ENCODE measurements at places on chromosomes 12 and 14.
A peak's percentile ranks its signal among the peaks of the same experiment; 100 is the strongest.

- DNase-seq = no peak
Measured at GRCh38 chr12:45803111-45803510, 73.6 kb downstream of the ARID2 start.

DNA sequence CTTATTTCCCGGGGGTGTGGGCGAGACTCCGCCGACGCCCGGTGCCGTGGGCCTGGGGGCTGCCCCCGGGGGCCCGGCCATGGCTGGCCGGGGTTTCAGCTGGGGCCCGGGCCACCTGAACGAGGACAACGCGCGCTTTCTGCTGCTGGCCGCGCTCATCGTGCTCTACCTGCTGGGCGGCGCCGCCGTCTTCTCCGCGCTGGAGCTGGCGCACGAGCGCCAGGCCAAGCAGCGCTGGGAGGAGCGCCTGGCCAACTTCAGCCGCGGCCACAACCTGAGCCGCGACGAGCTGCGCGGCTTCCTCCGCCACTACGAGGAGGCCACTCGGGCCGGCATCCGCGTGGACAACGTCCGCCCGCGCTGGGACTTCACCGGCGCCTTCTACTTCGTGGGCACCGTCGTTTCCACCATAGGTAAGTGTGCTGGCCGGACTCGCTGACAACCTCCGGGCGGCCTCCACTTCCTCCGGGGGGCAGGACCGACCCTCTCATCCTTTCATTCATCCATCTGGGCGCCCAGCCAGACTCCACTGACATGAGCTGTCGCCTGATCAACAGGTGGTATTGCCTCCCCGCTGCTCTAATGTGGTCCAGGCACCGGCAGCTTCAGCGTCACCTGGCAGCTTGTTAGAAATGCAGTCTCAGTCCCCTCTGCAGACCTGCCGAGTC, 467 bp downstream of the KCNK13 start:
- peak; percentile 55 for DNase-seq

DNA sequence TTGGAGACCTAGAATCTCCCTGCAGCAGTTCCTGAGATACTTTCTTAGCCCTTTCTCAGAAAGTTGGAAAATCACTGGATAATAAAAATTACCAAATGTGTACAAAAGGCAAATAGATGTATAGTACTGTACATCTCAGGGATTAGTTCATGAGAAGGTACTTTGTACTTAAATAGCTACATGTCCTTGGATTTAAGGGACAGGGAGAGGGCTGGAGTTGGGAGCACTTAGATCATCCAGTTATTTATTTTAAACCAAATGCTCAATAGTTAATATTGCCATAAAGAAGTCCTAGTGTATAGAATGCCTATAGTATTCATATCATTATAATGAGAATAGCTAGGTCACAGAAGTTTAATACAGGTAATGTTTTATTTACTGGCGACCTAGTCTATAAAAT, 13.4 kb downstream of the CDKN3 start:
- no peak for DNase-seq

DNA sequence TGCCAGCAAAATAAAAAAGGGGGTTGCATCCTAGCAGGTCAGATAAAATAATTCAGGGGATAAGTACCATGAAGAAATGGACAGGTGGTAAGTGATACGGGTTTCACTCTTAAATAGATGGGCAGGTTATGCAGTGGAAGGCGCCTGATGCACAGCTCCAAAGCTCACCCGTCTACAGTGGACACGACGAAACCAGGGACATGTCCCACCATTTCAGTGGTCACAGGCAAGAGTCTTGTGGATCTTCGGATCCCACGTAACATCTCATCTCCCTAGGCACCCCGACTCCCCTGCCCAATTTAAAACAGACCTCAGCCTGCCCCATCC, 60.5 kb downstream of the DDX51 start:
- no peak for DNase-seq

GRCh38 chr12:6772331-6772695, at the start of gene LAG3:
Gene LAG3 (plus strand): TSS chr12:6772520. CDS start chr12:6772853, 333 bp downstream.
- no peak for DNase-seq

DNA sequence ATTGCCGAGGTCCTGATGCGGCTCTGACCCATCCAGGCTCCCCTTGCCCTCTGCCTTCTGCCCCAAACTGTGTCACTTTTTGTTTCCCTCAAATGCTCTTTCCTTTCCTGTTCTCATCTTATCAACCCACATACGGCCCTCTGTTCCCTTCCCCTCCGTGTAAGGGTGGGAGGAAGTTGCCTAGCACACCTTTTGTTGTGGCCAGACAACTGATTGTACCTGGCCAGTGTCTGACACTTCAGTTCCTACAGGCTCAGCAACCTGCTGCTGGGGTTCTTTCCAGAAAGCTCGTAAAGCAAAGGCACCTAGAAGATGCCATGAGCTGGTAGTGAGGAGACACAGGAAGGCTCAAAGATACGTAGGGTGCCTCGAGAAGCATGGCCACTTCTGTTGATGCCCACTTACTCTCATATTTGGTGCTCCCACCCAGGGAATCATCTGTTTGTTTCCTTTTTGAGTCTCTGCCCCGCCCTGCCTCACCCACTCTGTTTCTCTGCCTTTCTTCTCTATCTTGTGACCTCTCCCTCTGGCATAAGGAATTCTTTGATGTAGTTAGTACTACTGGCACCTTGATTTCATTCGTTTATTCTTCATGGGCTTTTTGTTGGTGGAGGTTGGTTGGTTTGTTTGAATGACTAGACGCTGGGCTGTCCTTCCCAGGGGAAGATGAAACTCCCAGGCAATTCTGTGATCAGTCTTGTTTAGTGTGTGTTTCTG, 152.4 kb upstream of the FKBP4 start:
- no peak for DNase-seq

DNA sequence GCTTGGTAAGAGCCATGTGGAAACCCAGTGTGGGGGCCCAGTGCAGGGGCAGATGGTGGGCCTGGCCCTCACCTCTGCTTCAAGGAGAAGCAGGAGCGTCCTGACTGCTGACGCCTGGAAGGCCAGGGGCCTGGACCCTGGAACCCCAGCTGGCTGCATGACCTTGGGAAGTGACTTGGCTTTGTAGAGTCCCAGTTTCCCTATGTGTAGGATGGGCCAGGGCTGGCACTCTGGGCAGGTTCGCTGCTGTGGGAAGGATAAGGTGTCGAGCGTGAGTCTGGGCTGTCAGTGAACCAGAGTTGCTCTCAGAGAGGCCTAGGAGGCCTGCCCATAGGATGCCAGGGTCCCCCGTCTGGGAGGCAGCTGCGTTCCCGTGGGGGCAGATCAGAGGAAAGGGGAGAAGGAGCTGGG, 43.2 kb downstream of the TRAFD1 start:
- DNase-seq = no peak

DNA sequence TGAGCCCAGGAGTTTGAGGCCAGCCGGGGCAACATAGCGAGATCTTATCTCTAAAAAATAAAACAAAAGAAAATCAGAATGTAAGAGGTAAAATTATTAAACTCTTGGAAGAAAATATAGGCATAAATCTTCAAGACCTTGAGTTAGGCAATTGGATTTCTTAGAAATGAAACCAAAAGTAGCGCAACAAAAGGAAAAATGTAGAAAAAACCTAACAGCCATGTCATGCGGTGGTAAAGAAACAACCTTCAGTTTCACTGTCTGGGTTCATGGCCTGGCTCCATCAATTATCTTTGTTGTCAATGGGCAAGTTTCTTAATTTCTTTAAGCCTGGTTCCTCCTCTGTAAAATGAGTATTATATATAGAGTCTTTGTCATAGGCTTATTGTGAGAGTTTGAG, 5.6 kb upstream of the GCH1 start:
- no peak for DNase-seq

- no peak for DNase-seq
Measured at GRCh38 chr12:43585676-43586075, 33.7 kb upstream of the ADAMTS20 start.

GRCh38 chr12:122860040-122860853, 25.0 kb downstream of the HIP1R start:
- peak; percentile 87 for DNase-seq

DNA sequence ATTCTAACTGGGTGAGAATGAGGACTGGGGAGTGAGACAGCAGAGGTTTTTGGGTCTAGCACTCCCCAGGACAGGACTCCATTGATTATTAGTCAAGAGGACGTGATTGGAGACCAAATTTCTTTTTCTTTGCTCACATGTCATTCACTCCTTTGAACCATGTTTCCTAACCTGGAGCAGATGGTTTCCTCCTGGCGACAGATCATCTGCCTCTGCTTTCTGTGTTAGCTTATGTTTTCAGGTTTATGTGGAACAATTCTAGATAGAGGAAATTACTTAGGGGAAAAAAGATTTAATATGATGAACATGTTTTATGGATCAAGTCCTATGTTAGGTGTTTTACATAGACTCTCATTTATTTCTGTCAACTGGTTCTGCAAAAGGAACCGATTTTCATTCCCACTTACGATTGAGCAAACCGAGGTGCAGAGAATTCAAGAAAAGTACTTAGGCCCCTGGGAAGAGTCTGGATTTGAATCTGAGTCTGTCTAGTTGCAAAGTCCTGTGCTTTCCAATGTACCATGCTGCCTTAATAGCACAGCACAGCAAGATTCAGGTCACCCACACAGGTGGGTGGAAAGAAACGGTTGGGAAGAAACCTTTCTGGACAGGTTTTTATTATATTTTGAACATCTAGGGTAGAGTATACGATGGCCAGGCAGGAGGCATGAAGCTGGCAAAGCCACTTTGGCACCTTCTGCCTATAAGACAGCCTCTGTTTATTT, 30.8 kb downstream of the SMOC1 start:
- no peak for DNase-seq

DNA sequence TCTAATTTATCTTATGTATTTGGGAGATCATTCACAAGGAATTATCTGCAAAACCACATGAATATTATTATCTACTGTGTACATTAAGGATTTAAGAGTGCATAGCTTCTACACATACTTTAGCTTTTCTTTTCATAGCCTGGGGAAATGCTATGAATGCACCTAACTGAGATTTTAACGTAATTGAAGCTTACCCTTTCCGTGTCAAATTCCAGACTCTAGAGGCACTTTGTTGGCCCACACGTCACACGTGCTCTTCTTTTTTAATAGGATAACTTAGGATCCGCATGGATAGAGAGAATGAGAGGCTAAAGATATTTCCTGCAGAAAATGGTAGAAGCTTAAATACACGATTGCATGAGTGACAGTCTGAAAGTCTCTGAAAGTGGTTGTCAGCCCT, 481.1 kb downstream of the PCNX1 start:
- no peak for DNase-seq

GRCh38 chr14:70515811-70516210, 19.0 kb downstream of the ADAM20 start:
- DNase-seq = no peak
